ENCODE measurements at places on chromosomes 6 and 20. TPM values are rescaled to one million over a fixed set of nuclear protein-coding genes. Genes with fewer than 3 reads are reported as not detected.

Gene SLC22A2
- not detected for total RNA-seq

Gene ECT2L
- total RNA-seq, result 0.18 TPM

Gene MICB
- total RNA-seq, result 2.9 TPM

Gene MRAP2
- total RNA-seq, result 5.3 TPM

Gene NKX2-2
- not detected for total RNA-seq

Gene POPDC3
- not detected for total RNA-seq

Gene BPIFB1
- total RNA-seq, result 0.65 TPM

Gene SUMO4
- total RNA-seq, result 5.0 TPM

Gene DEFB124
- 3.3 TPM for total RNA-seq

Gene PTGIS
- 57.8 TPM for total RNA-seq

Gene TBX18
- total RNA-seq, result 84.1 TPM

Gene RUNX2
- total RNA-seq, result 18.3 TPM

Gene PRND
- total RNA-seq, result not detected
